ENCODE measurements at places on chromosomes 3 and 15.

- no peak for DNase-seq
Observed at GRCh38 chr3:46397111-46397510, 9.8 kb downstream of the CCR5AS start.

DNA sequence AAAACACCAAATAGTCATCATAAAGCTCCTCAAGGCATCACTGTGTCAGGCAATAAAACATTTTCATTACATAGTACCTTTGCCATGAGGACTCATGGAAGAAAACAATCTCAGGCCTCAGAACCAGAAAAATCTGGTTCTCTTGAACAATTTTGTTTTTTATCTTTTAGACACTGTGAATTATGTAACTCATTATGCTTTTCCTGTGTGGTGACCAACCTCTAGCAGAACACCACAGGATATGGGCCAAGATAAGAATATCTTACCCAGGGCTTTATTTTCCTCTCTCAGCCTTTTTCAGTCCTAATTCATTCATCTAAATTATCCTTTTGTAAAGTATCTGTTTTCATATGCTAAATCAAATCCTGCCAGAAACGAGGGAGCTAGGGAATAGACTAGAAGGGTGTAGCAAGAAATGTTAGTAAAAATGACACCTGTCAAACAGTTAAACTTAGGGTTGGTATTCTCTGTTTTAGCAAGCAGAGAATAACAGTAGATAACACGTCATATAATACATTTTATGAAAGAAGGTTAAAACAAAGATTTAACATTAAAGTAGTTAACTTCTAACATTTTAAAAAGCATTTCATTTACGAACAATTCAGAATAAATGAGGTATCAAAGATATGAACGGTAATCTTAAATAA lies 111.1 kb downstream of the FBXL22 start:
- DNase-seq = no peak

- no peak for DNase-seq
Observed at GRCh38 chr3:72848703-72849081, 447 bp upstream of the SHQ1 start.

GRCh38 chr15:60908332-60908731 lies 320.8 kb downstream of the RORA start:
- DNase-seq = no peak

DNA sequence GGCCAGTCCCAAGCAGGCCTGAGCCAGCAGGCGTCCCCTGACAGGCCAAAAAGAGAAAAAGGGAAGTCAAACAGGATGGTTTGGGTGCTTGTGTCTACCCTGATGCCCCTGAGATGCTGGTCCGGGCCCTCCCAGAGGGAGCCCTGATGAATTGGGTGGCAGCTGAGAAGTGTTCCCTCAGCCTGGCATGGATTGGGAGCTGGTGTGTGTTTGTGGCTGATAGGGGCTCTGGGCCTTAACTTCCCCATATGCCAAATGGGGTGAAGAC lies 1.4 kb downstream of the FBLN2 start:
- DNase-seq = no peak

GRCh38 chr3:116433552-116433951 lies 11.7 kb downstream of the LSAMP start:
- no peak for DNase-seq

DNA sequence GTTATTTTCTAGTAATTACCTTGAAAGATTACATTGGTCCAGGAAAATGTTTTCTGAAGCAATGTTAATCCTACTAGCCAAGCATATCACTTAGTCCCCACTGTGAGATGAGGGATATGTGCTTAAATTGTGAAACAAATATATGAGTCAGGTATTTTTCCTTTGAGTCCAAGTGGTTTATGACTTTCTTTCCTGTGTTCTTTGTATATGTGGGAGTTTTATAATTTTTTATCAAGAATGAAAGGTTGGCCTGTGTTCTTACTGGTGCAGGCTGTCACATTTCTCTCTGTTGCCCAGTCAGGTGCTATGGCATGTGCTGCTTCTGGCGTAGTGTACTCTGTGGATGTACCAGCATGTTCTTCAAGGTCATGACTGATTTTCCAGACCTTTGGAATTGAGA lies 147.4 kb downstream of the CMSS1 start:
- no peak for DNase-seq

GRCh38 chr3:183378008-183378407 lies 50.4 kb downstream of the MCF2L2 start:
- no peak for DNase-seq

DNA sequence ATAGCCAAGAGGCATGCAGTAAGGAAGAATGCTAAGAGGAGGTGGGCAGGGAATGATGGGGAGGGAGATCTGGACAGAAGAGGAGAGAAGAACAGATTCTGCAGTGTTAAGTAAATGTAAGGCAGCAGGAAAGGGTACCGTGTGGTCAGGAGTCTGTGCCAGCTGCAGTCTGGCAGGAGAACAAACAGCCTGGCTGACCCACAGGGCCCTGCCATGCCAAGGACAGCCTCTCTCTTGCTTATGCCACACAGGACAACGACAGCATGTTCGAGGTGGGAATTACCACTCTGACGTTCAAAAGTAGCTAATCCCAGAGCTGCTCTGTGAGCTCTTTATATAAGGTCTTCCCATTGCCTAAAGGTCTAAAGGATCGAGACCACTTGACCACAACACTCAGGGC lies 31.3 kb downstream of the DAPK2 start:
- DNase-seq = no peak

- peak; percentile 28 for DNase-seq
Observed at GRCh38 chr15:81001152-81002008, 657 bp downstream of the TLNRD1 start.

- DNase-seq = no peak
Observed at GRCh38 chr3:141913150-141913811, 36.8 kb downstream of the ATP1B3 start.

- no peak for DNase-seq
Observed at GRCh38 chr15:48761393-48762158, 49.3 kb downstream of the CEP152 start.

DNA sequence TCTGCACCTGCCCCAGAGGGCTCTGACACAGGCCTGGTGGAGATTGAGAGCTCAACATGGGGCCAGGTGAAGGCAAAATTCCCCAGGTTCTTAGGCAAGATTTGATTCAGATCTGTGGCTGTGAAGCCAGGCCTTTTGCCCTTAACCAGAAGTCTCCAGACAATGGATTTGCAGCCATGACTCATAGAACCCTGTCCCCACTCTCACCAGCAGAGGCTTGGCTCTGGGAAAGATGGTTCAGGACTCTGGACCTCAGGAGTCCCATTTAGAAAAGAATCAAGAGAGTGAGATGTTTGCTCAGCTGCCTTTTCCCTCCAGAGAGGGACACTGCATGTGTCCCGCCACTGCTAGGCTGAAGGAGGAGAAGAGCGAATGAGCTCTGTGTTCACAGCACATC lies 361.4 kb upstream of the ICE2 start:
- no peak for DNase-seq

DNA sequence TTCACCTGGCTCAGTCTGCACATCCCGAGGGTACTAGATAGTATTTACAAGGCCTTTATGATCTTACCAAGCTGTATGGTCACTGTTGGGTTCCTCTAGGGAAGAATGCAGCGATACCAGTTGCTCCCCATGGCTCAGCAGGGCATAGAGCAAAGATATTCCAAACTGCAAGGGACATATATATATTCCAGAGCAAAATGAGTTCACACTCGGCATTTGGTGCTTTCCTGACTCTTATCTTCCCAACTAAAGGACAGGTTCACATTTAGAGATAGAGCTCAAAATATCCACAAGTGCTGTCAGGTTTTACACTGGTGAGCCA lies 3.5 kb upstream of the SPG11 start:
- DNase-seq = no peak

GRCh38 chr15:91783008-91783407 lies 70.5 kb upstream of the SLCO3A1 start:
- no peak for DNase-seq

- DNase-seq = no peak
Observed at GRCh38 chr3:23244324-23245041, 41.4 kb downstream of the UBE2E2 start.

- no peak for DNase-seq
Observed at GRCh38 chr3:71450162-71450561, 133.4 kb downstream of the FOXP1 start.

GRCh38 chr3:190746531-190746930 lies 116.0 kb downstream of the GMNC start:
- no peak for DNase-seq

DNA sequence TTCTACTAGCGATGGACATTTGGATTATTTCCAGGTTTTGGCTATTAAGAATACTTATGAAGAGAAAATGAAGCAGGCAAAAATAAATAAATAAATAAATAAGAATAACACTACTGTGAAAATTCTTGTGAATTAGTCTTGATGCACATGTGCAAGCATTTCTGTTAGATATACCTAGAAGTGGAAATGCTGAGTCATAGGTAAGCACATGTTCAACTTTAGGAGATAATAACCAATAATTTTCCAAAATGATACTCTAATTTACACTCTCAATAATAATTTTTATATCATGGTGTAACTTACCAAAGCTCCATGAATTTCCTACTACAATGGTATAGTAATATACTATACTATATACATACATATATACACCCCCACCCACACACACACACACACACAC lies 23.4 kb downstream of the EMC4 start:
- DNase-seq = no peak

DNA sequence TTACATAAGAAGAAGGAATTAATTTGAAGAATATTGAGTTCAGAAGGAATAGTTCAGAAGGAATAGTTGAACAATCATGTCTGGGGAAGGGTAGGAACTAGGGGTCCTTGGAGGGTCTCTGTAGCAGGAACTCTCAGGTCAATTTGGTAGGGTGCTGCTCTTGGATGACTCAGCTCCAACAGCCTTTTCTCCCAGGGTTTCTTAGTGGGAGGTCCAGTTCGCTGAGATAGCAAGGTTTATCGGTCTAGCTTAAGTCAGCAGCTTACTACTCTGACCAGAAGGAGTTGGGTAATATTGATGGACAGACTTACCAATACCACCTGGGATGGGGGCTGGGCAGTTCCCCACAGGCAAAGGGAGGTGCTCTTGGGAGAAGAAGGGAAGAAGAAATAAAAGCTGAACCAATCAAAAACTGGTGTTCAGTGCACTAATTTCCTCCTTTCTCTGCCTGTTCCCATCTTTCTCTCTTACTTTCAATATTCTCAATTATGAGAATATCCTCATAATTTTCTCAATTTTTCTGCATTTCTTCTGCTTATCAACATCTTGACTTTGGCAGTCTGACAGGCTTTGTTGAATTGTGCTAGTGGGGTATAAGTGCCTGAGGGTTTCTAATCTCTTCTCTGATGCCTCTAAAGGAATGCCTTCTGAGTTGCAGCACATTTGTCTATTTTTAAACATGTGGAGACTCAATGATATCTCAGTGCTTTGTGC lies 14.4 kb upstream of the MITF start:
- no peak for DNase-seq

GRCh38 chr3:172517859-172518466 lies 5.3 kb downstream of the TNFSF10 start:
- DNase-seq = no peak

DNA sequence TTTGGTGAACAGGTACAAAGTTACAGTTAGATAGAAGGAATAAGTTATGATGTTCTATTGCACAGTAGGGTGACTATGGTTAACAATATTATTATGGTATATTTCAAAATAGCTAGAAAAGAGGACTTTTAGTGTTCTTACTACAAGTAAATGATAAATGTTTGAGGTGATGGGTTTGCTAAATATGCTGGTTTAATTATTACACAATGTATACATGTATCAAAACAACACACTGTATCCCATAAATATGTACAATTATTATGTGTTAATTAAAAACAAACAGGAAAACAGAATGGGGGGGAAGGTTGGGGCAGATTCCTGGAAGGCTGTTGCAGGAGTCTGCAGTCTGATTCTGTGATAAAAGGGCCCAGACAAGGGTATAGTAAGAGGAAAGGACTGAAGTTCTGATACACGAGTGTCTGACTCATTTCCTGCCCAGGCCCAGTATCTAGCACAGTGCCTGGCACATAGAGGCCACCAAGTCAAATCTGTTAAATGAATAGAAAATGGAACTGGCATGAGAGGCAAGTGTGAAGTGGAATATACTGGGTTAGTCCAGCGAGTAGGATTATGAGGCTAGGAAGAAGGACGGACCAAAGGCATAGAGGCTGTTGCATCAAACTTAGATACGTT lies 7.2 kb upstream of the ENTPD3 start:
- no peak for DNase-seq

DNA sequence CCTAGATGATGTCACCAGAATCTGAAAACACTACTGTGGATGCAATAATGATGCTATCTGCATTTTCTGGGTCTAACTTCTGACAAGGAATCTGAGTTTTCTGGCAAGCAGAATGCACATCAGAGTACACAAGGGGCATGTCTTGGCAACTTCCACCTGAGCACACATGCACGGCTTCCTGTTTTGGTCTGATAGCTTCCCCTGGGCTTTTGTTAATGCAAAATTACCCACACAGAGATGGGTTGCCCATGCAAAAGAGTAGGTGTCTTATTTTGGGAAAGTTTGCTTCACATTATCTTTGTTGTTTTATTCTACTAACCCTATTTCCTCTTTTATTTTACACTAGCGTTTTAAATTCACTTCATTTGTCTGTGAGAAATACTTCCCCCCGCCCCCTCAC lies 74.2 kb upstream of the SATB1 start:
- no peak for DNase-seq

GRCh38 chr15:86327230-86327865 lies 247.7 kb downstream of the AGBL1 start:
- no peak for DNase-seq

DNA sequence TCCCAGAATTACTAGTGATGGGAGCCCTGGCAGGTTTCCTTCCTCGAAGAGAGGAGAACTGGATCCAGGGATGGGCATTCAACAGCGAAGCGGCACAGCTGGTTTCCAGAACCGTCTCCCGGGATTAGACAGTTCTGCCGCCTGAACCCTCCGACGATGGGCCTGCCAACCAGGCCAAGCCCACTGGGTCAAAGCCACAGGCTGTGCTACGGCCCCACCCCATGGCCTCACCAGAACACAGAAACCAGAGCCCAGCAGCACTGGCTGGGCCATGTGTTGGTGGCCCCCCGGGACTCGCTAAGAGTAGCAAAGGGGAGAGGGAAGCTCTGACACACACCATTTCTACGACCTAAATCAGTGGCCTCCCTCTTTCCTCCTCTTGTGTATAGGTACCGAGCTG lies 2.2 kb downstream of the C15orf62 start:
- no peak for DNase-seq

GRCh38 chr15:78695854-78696253 lies 54.8 kb upstream of the CHRNB4 start:
- no peak for DNase-seq

DNA sequence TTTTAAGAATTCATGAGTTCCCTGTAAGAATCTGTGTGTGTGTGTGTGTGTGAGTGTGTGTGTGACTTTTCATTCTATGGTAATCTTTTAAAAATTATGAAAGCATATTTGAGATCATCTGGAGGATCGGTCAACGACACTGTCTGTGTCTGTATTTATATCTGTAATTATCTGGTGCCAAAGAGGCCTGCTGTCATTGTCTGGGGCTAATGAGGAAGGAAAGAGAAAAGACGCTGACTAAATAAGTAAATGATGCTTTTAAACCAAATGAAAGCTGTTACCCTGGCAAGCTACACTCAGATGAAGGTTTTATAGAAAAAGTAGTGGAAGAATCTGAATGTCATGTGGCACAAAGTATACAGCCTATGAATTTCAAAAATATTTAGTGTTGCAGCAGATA lies 439.8 kb downstream of the RBMS3 start:
- DNase-seq = no peak

- no peak for DNase-seq
Observed at GRCh38 chr3:195563317-195563716, 20.2 kb upstream of the PPP1R2 start.

Data from stimulated activated CD4-positive, alpha-beta T cell treated with anti-CD3 and anti-CD28 coated beads, Interleukin-1b, Interleukin-23, amount 100 ng/mL, for 1 hour (primary cell).